Right cardiac atrium (tissue), 5 donors: ENCODE measurements at places on chromosomes 5 and 9. TPM values are rescaled to one million over a fixed set of nuclear protein-coding genes. Genes with fewer than 3 reads are reported as not detected.

PLCXD3 gene
- 36.2 TPM for polyA plus RNA-seq

IL6ST gene
- polyA plus RNA-seq: 40.5 TPM

NR5A1 gene
- polyA plus RNA-seq: not detected

PCDHGB3 gene
- 1.7 TPM for polyA plus RNA-seq

TCF7 gene
- 4.4 TPM for polyA plus RNA-seq

ADCY2 gene
- polyA plus RNA-seq: 0.27 TPM

IFNK gene
- polyA plus RNA-seq: not detected

LOX gene
- polyA plus RNA-seq: 8.4 TPM

SLC6A3 gene
- not detected for polyA plus RNA-seq

GHR gene
- polyA plus RNA-seq: 8.1 TPM

PRR7 gene
- 0.27 TPM for polyA plus RNA-seq

PPP2R2B gene
- polyA plus RNA-seq: 3.3 TPM

KLHL9 gene
- polyA plus RNA-seq: 6.1 TPM
